Stimulated activated CD8-positive, alpha-beta memory T cell treated with anti-CD3 and anti-CD28 coated beads, Interleukin-7, amount 100 ng/mL, for 24 hours (primary cell): ENCODE measurements at places on chromosomes 12 and 14.

- no peak for DNase-seq
Observed at GRCh38 chr12:109715310-109716091, 1.9 kb downstream of the FAM222A start.

DNA sequence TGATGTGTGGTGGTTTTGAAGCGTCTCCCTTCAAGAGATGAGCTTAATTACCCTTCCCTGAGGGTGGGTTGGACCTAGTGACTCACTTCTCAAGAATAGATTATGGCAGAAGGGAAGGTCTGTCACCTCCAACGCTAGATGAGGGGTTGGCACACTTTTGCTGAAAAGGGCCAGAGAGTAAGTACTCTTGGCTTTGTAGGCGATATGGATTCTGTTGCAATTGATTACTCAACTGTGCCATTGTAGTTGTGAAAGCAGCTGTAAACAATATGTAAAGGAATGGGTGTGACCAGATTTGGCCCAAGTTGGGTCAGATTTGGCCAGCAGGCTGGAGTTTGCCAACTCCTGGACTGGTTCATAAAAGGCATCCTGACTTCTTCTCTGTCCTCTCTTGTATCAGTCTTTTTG, 53.3 kb downstream of the SMIM41 start:
- DNase-seq = no peak

DNA sequence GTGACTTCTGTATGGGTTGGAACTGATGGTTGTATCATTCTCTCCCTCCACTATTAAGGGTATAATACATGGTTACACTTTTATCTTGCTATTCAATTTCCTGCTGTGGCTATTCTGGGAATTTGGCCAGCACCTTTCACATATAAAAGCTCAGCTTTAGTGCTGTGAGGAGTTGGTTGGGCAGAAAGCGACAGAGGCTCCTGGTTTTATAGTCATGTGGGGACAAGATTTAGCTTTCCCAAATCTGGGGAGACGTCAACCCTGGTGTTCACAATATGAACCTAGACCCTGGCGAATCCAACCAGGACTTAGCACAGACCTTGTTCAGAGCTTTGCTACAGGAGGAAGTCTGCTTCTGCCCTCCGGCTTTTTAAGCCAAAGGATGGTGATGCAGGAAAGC, 36.5 kb downstream of the FOS start:
- no peak for DNase-seq

GRCh38 chr12:45789025-45789424, 59.5 kb downstream of the ARID2 start:
- DNase-seq = no peak

DNA sequence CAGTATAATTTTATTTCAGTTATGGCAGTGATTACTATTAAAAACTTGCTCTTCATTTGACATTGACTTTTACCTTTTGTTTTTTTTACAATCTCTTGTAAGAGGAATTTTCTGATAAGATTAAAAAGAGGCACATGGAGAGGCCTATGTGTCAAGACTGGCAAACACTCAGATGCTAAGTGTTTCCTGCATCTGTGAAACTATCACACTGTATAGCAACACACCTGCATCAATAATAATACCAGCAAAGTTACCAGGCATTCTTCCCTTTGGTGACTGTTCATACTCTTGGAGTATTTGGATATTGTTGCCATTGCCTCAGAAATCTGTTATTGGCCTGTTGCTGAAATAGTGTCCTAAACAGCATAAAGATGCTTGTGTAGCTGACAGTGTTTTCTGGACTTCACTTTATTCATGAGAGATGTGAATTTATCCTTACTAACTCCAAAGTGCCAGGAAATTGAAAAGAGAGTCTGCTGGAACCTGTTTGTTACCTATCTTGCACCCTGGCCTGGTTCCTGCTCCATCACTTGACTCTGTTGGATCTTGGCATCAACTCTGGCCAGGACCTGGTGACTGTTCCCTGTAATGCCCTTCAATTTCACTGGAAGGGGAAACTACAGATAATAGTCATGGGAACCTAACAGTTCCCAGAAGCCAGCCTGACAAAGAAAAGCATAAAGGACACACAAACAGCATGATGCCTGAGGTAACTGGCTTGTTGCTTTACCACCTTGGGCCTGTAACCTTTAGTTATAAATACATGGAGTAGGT, 19.8 kb downstream of the SLC16A7 start:
- no peak for DNase-seq

DNA sequence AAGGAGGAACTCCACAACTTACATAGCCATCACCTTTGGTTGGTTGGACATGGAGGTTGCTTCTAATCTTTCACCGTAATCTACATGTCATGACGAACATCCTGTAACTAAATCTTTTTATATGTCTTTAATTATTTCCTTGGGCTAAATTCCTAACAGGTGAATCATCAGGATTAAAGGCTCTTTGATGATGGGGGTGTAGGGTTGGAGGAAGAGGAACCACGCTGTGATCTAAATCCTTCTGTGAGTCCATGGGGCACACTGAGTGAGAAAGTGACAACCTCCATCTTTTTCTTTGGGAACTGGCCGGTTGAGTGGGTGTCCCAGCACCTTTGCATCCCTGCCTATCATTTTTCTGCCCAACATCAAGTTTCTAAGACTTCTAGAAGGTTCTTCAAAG, 31.1 kb upstream of the MAP1LC3B2 start:
- no peak for DNase-seq

GRCh38 chr14:75282170-75282554, 3.5 kb downstream of the FOS start:
- no peak for DNase-seq

GRCh38 chr14:80560800-80561657, 349.7 kb upstream of the DIO2 start:
- no peak for DNase-seq

DNA sequence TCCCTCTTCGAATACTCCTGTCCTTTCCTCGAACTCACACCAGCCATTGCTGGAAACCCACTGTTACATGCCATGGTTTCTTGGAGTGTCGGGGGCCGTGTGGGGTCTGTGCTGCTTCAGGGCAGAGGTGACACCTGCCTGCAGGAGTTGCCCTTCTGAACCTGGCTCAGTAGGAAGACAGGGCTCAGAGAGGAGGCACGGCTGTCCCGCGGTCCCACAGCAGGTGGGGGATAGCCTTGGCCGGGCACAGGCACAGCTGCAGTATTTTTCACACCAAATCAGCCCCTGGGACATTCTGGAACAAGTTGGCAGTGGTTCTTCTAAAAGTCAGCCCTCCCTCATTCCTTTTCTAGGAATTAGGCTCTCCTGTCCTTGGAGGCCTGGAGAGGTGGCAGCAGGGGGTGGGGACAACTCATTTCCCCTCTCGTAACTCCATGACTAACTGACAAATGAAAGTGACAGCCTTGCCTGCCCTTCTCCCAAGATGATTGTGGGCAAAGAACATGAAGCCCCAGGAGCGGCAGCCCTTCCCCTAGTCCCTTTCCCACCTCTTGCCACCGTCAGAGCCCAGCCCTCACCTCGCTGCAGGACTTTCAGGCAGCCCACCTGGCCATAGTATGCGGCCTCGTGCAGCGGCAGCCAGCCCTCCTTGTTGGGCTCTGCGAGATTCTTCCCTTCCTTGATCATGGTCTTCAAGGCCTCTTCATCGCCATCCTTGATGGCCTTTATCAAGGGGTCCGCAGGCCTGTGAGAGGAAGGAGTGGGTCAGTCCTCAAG, 22.4 kb downstream of the ASB2 start:
- DNase-seq = no peak

- no peak for DNase-seq
Observed at GRCh38 chr12:6288235-6288634, 22.2 kb upstream of the PLEKHG6 start.

GRCh38 chr14:92500491-92500941, 13.1 kb upstream of the RIN3 start:
- DNase-seq = no peak

- no peak for DNase-seq
Observed at GRCh38 chr12:14307004-14307403, 58.5 kb upstream of the ATF7IP start.

GRCh38 chr12:75505706-75506312, 5.6 kb downstream of the KRR1 start:
- DNase-seq = no peak

DNA sequence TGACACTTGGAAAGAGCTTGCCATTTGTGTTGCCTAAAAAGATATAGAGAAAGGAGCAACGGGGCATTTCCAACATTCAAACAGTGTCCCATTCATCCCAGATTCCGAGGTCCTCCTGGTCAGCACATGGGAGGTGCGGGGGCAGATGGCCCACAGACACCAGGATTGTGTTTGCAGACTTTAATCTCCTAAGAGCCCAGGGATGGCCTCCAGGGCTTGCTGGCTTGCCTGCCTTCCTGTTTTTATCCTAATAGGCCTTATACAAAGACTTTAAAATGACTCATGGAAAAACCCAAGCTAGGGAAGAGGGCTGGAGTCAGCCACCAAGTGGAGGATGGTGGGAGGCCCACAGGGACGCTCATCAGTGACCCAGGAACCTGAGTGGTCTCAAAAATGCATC, 21.5 kb upstream of the FAM181A start:
- DNase-seq = no peak

GRCh38 chr12:8987685-8988084, 1.7 kb upstream of the KLRG1 start:
- no peak for DNase-seq

DNA sequence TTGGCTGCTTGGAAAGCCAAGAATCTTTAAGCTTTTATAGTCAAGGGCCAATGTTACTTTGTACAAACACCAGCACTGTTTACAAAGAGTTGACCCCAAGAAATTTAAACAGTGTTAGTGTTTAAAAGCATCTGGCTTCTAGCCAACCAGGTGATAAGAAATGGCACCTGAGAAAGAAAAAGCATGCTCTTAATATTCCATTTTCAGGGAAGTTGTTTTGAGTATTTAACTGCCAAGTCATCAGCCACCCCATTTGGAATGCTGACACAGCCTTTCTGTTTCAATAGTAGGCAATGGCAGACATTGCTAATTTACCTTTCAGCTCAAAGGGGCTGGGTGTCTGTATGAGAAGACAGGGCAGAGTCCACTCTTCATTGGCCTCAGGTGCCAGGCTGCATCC, 3.7 kb upstream of the SLC35F4 start:
- no peak for DNase-seq

- DNase-seq = no peak
Observed at GRCh38 chr12:97140355-97140754, 233.3 kb downstream of the NEDD1 start.

GRCh38 chr12:111705672-111706071, 19.8 kb downstream of the ACAD10 start:
- DNase-seq = no peak

DNA sequence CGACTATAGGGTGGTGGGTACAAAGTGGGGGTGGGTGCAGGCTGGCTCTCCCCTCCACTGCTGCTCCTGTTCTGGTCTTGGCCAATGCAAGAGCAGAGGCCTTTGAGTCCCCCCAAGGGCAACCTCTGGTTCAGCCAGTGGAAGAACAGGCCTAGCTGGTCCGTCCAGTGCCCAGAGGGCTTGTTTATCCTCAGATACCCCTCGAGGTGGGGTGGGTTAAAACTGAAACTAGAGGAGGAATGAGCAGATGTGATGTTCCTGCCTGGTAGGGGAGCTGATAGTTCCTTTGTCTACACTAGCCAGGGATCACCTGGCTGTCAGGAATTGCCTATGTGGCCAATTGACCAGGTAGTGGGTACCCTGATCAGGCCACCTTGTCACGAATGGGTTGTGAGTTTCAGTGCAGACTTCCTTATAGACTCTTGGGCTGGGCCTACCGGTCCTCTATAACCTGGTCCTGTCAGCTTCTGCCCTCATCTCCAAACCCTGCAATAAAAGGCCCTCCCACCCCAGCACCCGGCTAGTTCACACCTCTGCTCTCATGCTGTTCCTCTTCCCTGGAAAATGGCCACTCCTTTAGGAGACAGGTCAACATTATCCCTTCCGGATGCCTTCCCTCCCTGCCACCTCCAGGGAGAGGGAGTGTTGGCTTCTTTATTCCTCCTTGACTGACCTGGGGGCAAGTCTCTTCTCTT, 10.7 kb upstream of the HSP90AA1 start:
- no peak for DNase-seq

- no peak for DNase-seq
Observed at GRCh38 chr14:101184572-101184971, 281.1 kb upstream of the RTL1 start.

GRCh38 chr12:3138941-3139511, 61.8 kb downstream of the TSPAN9 start:
- DNase-seq = no peak

GRCh38 chr14:95326987-95327386, 7.3 kb upstream of the CLMN start:
- no peak for DNase-seq

- DNase-seq = peak; percentile 81
Observed at GRCh38 chr12:124771462-124772288, 92.0 kb downstream of the SCARB1 start.

GRCh38 chr12:40444174-40444573, 219.4 kb downstream of the LRRK2 start:
- DNase-seq = no peak

DNA sequence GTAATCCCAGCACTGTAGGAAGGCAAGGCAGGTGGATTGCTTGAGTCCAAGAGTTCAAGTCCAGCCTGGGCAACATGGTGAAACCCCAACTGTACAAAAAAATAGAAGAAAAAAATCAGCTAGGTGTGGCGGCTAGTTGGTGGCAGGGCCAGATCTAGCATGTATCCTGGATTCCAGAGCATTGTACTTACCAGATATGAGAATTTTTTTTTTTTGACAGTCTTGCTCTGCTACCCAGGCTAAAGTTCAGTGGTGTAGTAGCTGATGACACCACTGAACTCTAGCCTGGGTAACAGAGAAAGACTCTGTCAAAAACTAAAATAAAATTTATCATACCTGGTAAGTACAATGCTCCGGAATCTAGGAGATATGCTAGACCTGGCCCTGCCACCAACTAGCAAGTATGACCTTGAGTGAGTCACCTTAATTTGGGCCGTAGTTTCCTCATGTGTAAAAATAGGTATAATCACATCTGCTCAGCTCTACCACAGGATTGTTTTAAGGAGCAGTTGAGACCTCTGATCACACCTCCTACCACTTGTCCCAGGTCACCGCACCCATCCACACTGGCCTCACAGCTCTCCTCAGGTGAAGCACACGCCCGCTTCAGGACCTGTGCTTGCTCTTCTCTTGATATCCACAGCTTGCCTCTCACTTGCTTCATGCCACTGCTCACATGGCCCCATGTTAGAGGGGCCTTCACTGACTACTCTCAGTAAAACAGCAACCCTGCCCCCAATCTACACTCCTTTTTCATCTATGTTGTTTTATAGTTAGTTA, 140.2 kb downstream of the STXBP6 start:
- no peak for DNase-seq

- DNase-seq = no peak
Observed at GRCh38 chr12:22355011-22355580, 20.6 kb upstream of the ST8SIA1 start.

DNA sequence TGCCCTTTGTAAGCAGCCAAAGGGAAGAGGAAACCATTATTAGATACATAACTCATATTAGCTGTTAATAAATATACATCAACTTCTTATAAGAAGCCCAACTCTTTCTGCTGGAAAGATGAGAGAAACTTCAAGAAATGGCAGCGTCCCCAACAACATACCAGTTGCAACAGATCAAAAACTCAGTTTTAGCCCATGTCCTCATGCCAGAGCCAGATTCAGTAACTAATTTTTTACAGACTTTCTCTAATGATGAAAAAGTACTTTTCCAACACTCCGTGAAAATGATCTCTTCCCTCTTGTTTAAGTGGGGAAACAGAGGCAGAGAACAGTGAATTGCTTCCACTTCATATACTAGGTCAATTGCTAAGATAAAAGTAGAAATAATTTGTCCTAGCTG, 206.8 kb upstream of the NUDT4 start:
- no peak for DNase-seq

GRCh38 chr14:49691031-49691430, 1.9 kb upstream of the KLHDC1 start:
- DNase-seq = no peak
